ENCODE measurements at places on chromosomes 6 and 20.
A peak's percentile ranks its signal among the peaks of the same experiment; 100 is the strongest.

DNA sequence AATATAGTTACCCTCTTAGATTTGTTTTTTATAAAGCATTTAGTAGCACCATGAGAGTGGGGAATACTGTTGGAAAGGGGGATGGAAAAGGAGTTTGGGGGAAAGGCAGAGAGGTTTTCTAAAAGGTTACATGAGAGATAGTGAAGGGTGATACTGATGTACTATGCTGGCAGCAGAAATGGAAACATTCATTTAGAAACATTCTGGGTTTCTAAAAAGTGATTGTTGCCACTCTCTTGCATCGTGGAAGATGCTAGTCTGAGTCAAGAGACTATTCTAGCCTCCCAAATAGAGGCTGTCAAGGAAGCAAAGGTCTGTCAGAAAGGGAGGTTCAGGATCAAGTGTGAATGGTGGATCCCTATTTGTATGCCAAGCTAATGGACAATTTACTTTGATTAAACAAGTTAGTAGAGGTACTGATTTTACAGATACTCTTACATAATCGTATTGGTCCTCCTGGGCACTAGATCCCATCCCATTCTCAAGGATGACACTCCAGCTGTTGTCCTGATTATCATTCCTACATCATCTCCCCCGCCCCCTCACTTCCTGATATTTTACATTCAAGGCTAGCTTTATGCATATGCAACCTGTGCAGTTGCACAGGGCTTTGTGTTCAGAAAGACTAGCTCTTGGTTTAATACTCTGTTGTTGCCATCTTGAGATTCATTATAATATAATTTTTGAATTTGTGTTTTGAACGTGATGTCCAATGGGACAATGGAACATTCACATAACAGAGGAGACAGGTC, 15.4 kb upstream of the ABT1 start:
- no peak for DNase-seq

DNA sequence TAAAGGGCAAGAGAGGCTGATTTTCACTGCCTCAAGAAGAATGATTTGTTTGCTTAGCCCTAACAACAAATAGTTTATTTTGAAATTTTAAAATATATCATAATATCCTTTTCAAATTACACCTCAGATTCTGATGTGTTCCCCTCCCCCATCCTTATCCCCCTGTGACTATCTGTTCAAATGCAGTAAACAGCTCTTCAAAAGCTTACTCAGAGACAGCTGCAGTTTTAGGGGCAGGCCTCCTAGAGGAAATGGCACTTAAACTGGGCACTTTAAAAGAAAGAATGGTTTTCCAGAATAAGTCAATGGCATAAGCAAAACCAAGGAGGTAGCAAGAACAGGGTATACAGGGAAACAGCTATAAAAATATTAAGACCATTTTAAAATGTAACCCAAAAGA, 118.6 kb upstream of the UST start:
- no peak for DNase-seq

DNA sequence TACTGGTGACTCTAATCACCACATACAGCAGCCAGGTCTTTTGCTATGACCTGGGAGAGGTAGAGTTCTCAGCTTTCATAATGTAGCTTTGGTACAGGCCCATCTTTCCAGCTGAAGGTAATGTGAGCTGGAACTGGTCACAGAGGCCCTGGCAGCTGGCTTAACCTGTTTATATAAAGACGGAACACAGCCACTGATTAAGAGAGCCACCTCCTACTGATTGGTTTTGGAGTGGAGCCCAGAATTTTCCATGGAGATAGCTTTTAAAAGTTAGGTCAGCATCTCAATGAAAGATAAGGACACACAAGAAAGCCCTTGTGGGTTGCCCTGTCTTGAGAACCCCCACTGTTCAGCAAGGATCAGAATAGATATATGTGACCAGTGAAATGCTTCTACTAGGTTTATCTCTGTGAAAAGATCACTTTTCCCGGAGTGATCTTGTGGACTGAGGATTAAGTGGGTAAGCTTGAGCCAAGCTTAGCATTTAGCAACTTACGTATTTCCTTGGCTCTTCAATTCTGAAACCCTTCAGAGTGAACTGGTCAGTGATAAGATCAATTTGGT, 213.7 kb upstream of the CITED2 start:
- DNase-seq, result peak; percentile 78

GRCh38 chr6:29598172-29598747, 13.3 kb downstream of the OR2H2 start:
- DNase-seq, result no peak

- no peak for DNase-seq
These were observed 1.6 kb downstream of the FOXP4 start for GRCh38 chr6:41547799-41548097.

- DNase-seq, result no peak
These were observed 2.7 kb upstream of the DDR1 start for GRCh38 chr6:30881392-30882203.

GRCh38 chr6:132651062-132651461, 7.9 kb downstream of the TAAR1 start:
- DNase-seq, result no peak

DNA sequence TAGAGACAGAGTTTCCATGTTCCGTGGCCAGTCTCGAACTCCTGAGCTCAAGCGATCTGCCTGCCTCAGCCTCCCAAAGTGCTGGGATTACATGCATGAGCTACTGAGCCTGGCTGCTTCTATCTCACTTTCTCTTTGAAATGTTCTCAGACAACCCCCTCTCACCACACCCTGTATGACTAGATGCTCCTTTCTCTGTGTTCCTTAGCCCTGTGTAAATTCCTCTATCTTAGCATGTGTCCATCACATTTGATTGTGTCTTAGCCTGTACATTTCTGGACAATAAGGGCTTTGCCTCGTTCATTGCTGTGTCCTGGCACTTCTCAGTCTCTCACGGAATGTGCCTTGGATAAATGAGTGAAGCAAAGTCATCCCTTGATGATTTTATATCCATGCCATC, 168.1 kb upstream of the SCGN start:
- no peak for DNase-seq

GRCh38 chr20:49479785-49480184, 2.7 kb downstream of the KCNB1 start:
- DNase-seq, result no peak

- no peak for DNase-seq
These were observed 43.3 kb upstream of the EDN1 start for GRCh38 chr6:12246900-12247299.

- no peak for DNase-seq
These were observed 227.9 kb downstream of the PTPRT start for GRCh38 chr20:42961771-42962170.

- no peak for DNase-seq
These were observed 79.7 kb upstream of the FYN start for GRCh38 chr6:111952821-111953540.

GRCh38 chr6:93675856-93676417, 256.6 kb upstream of the EPHA7 start:
- DNase-seq, result no peak

- no peak for DNase-seq
These were observed 418.0 kb upstream of the IMPG1 start for GRCh38 chr6:76490456-76490855.

DNA sequence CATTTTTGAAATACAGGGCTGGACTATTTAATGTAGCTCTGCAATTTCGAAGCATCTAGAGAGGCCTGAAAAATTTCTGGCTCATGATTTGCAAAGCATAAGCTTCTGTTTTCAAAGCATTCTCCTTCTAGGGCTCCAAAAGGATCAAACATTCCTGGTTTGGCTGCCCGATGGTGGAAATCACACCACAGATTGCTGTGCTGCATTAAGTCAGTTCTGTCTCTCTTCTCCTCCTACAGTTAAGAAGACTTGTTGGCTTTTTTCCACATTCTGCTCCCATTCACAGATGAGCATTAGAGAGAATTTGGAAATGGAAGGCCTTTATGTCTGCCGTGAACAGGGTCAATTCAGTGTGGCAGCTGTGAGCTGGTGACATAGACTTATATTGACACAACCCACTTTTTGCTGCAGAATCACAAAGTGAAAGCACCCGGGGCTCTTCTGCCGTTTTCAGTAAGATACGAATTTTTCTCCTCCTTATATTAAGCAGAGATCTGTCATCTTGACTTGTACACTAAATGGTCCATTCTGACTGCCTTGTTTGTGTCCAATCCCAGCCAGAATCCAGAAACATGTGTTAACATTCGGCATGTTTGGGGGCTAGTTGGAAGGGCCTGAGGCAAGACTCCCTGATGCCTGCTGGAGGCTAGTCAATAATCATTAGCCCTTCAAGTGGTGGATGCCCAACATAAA, 330.8 kb upstream of the DEFB112 start:
- DNase-seq, result no peak

GRCh38 chr6:159217595-159218275, 48.5 kb downstream of the FNDC1 start:
- no peak for DNase-seq

- DNase-seq, result no peak
These were observed 449.6 kb downstream of the C6orf118 start for GRCh38 chr6:164859816-164860215.

- DNase-seq, result no peak
These were observed 134.9 kb upstream of the LRFN2 start for GRCh38 chr6:40722091-40722490.

DNA sequence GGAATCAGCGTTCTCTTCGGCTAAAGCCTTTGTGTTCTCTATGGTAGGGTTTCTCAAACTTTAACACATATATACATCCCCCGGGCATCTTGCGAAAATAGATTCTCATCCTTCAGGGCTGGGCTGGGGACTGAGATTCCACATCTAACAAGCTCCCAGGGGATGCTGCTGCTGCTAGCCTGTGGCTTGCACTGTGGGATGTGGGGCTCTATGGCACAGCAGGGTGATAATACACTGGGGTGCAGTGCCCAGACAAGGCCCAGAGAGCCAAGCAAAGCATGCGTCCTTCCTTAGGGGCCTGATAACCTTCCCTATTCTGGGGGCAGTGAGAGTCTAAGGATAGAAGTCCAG, 102.0 kb downstream of the LAMP5 start:
- no peak for DNase-seq

DNA sequence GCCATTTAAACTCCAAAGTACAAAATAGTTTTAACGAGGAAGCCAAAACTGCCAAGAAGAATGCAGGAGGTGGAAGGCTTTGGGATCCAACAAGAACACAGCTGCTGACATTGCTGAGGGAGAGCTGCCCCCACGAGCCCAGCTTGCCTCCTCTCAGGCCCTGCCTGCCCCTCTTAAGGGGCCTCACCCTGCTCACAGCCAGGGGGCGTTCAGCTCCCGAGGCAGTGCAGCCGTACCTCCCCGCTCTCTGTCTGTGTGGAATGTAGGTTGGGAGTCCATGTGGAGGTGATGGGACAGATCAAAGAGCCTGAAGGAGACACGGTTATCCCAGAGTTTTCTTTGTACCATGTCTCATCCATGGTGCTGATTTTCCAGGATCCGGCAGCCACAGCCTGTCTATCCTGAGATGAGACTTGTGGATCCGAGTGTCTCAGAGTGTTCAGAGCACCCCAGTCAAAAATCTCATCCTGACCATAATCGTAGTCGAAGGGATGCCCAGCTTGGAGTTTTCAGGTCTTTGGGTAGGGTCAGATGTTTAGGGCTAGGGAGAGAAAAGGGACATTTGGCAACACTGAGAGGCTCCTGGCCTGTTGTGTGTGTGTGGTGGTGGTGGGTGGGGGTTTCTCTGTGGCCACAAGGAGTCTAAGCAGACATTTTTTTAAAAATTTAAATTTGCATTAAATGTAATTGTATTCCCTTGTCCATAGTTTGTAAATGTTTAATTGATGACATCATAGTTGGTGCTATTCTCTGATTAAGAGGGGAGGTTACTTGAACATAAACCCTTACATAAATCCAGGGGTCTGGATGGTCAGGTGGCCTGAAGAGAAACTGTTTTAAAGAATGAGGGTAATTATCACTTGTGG, 111.4 kb upstream of the CLDN20 start:
- DNase-seq, result no peak

DNA sequence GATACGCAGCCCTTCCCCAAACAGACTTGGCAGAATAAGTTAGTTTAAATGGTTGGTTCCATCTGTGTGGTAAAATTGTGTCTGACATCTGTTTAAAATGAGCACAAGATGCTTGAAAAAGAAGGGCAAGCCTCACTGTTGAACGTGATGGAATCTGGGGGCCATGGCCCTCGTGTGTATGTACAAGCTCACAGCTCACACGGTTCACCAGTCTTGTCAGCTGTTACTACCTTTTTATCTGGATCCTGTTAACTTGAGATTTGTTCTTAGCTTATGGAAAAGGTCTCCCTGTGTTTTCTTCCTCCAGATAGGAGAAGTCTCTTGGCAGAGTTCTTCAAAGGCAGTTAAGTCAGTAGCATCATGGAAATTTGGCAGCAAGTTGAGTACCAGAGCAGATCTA, 270.6 kb downstream of the KHDC1L start:
- no peak for DNase-seq

DNA sequence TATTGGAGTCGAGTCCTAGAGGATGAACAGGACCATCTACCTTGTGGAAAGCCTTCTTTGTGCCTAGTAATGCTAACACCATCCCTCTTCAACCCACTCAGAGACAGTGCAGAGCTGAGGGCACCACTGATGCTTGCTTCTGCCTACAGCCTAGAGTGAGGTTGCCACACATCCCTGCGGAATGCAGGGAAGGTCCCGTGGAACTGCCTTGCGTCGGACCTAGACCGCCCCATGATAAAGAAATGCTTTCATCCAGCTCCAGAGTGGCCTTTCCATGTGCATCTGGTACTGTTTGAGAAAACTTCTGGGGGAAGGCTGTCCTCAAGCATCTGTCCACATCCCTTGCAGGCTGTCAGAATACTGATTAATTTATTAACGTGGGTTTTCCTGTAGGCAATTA, 168.4 kb downstream of the PHACTR1 start:
- DNase-seq, result no peak

DNA sequence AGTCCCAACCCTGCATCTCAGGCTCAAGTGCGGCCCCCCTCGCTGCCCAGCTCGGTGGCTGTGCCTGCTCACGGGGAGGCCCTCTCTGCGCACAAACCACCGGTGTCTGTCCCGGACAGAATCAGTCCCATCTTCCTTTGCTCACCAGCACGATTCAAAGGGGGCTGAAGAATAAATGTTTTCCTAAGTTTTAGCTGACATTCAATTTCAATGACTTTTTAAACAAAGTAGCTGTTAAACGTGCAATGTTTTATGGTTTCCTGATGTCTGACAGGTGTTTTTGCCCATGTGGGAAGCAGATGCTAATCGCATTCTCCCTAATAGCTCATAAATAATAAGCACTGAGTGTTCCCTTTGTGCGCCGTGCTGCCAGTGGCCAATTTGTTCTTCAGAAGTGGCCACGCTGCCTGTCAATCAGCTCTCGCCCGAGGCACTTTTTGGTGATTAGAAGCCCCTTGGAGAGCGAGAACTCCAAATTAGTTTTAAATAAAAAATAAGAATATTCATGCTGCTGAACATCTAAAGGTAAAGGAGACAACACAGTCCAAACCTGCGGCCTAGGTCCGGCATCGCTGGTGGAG, 26.3 kb downstream of the BHLHE23 start:
- DNase-seq, result no peak

DNA sequence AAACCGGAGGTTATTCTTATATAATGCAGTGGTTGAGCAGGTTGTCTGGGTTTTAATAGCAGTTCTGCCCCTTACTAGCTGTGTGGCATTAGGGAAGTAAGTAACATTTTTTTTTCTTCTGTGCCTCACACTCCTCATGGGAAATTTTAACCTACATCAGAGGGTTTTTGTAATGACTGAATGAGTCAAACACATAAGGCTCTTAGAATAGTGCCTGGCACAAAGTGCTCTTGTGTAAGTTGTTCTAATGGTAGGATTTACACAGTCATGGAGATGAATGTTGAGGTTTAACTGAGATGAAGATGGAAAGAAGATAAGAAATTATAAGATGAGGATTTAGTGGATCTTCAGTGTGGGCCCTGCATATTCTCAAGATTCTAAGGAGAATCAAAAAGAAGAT, 68.4 kb upstream of the PHIP start:
- DNase-seq, result no peak

GRCh38 chr6:31529329-31530150, 778 bp downstream of the MCCD1 start:
- no peak for DNase-seq
